Activated T-cell treated with anti-CD3 and anti-CD28 coated beads for 24 hours (primary cell): ENCODE measurements at places on chromosomes 1 and 21.

DNA sequence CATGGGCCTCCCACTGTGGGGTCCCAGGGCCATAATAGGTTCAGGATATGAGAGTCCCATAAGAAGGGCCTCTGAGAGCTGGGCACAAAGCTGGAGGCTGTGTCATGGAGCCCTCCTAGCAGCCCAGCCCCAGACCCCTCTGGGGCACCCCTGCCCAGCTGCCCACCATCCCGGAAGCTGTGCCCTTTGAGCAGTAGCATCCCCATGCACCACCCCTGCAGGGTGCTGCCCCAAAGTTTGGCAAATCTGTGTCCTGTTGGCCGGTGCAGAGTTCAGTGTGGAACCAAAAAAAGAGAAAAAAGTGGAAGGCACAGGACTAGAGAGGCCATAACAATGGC is 17.6 kb downstream of the TNNT2 start:
- DNase-seq: no peak

- DNase-seq: no peak
Measured at GRCh38 chr1:65820983-65821382, 28.3 kb downstream of the PDE4B start.

- no peak for DNase-seq
Measured at GRCh38 chr1:29673228-29673500, 436.8 kb downstream of the PTPRU start.

DNA sequence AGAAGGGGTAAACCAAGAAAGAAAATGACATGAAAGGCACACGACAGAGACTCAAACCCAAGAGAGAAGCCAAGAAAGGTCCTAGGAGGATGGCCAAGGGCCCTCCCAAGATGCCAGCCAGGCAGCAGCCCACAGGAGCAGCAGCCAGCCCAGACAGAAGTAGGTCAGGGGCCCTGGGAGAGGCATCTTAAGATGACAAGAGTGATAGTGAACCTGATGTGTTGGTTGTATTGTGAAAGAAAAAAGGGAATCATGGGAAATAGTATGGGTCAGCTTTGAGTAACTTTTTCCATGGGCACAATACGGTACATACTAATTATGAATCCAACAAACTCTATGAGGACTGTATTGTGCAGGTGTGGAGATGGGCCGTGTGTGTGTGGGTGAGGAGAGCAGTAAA is 3.3 kb downstream of the CCSAP start:
- no peak for DNase-seq
